Type B pancreatic cell (in vitro differentiated cells): ENCODE measurements at places on chromosomes 6 and 20. TPM values are rescaled to one million over a fixed set of nuclear protein-coding genes. Genes with fewer than 3 reads are reported as not detected.

Gene HCK
- total RNA-seq, result not detected in 2 replicates

- peaks cover 20% of the 10 kb centered on the region for H3K4me1 ChIP-seq
- no peaks in the 10 kb centered on the region for H3K27me3 ChIP-seq
- no peak overlapping the region for H3K4me3 ChIP-seq
- no peak overlapping the region for H3K27ac ChIP-seq
Observed at GRCh38 chr6:105330913-105331312, 72.0 kb downstream of the PREP start.

DNA sequence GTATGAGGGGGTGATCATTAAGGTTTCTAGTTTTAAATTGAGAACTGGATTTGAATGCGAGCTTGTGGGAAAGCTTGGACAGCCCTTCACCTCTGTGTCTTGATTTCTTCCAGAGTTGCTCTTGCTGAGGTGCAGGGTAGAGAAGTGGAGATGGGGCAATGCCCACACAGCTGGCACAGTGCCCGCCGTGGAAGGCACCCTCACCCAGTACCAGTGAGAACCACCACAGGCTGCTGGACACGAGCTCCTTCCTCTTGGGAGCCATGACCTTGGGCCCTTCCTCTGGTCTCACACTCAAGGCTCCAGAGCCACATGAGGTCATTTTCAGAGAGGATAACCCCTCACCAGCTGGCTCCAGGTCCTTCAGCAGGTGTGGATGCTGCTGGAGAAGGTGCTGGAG lies 67.3 kb downstream of the DACT2 start:
- H3K36me3 ChIP-seq, result no peaks in the 10 kb centered on the region
- DNase-seq, result no peak
- no peak overlapping the region for H3K4me3 ChIP-seq
- no peak overlapping the region for H3K27ac ChIP-seq
- peaks cover 21% of the 10 kb centered on the region for H3K4me1 ChIP-seq

- no peaks in the 10 kb centered on the region for H3K27me3 ChIP-seq
- H3K27ac ChIP-seq, result no peak overlapping the region
- H3K36me3 ChIP-seq, result no peaks in the 10 kb centered on the region
- H3K4me3 ChIP-seq, result no peak overlapping the region
- H3K4me1 ChIP-seq, result no peaks in the 10 kb centered on the region
Observed at GRCh38 chr6:121627761-121628160, 192.3 kb downstream of the GJA1 start.
